ENCODE measurements at places on chromosomes 7 and 10. TPM values are rescaled to one million over a fixed set of nuclear protein-coding genes. Genes with fewer than 3 reads are reported as not detected.

Gene CACNB2
- 0.32 TPM for total RNA-seq

DNA sequence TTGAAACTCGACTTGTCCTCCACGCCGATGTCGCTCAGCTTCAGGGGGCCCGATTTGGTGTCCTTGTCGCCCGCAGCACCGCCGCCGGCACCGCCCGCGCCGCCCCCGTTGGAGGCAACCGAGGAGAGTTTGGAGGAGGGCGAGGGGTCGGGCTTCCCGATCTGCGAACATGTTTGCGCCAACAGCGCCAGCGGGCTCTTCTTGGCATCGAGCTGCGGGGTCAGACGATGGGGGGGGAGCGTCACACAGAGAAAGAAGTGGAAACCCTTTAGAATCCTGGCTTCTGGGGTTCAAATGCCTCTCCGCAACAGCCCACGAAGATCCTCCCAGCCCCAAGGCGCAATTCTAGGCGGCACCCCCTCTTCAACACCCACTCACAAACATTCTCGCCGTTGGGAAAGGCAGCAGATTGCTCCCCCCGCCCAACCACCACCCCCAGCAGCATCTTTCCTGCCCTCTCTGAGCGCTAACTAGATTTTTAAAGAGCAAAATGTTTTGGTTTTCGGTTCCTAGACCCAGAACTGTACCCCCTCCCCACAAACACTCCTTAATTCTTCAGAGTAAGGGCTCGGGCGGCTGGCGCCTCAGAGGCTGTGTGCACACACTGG lies 1.3 kb downstream of the ZNF503 start:
- peak; percentile 69 for DNase-seq
- H3K27ac ChIP-seq, result peak overlapping the region; percentile 92
- H3K4me3 ChIP-seq, result peak overlapping the region; percentile 93
- H3K36me3 ChIP-seq, result no peaks in the 10 kb centered on the region

- no peaks in the 10 kb centered on the region for H3K27me3 ChIP-seq
- no peak overlapping the region for H3K4me3 ChIP-seq
- peaks cover 35% of the 10 kb centered on the region for H3K4me1 ChIP-seq
- peak overlapping the region; percentile 52 for H3K27ac ChIP-seq
- H3K36me3 ChIP-seq, result no peaks in the 10 kb centered on the region
- peak; percentile 87 for DNase-seq
Observed at GRCh38 chr7:16416289-16417282, 4.8 kb downstream of the CRPPA start.

DNA sequence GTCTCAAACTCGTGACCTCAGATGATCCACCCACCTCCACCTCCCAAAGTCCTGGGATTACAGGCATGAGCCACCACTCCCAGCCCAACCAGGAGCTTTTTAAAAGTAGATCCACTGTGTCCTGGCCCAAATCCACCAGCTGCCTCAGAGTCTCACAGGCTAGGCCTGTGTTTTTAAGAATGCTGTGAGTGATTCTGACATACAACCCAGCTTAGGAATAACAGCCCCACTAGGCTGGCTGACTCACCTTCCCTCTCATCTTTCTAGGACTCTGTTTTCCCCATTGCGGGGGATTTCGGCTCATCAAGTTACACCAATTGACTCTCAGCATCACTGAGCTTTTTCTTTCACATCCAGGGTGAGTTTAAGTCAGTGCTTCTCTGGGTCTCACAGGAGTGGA lies 207.6 kb downstream of the SKIDA1 start:
- peaks cover 24% of the 10 kb centered on the region for H3K4me1 ChIP-seq
- H3K36me3 ChIP-seq, result no peaks in the 10 kb centered on the region
- H3K27me3 ChIP-seq, result no peaks in the 10 kb centered on the region
- DNase-seq, result peak; percentile 73

DNA sequence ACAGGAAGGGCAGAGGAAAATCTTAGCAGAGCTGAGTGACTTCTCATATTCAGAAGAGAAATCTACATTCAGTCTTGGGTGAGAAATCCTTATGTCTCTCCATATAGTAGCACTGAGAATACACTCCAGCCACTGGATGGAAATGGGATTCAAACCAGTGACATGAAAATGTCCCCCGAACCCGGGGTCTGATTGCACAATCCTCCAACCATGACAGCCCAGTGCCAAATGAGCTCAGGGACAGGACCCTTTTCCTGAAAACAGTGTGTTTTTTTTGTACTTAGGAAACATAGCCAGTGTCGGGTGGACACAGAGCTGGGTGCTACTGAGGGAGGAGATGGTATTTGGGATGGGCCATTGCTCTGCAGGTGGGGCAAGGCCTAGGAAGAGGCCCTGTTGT lies 185.6 kb downstream of the CXCL12 start:
- H3K27ac ChIP-seq, result no peak overlapping the region
- no peak for DNase-seq
- H3K36me3 ChIP-seq, result no peaks in the 10 kb centered on the region
- peaks cover 18% of the 10 kb centered on the region for H3K4me1 ChIP-seq
- no peak overlapping the region for H3K4me3 ChIP-seq
- no peaks in the 10 kb centered on the region for H3K27me3 ChIP-seq

DNA sequence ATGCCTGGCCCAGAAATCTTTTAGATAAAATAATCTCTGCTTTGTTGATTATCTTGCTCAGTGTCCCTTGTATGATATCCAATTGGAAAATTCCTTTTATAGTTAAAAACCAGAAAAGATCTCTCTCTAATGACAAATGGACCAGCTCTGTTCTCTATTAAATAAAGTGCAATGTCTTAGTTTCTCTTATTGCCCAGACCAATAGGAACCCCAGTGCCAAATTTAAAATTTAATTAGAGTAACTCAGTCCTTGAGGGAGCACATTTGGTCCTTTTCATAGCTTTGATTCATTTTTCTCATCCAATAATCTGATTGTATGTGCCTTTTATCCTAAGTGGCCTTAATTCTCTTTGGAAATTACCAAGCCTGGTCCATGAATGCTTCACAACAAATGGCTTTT lies 158.9 kb upstream of the FOXK1 start:
- H3K4me3 ChIP-seq, result no peak overlapping the region
- no peak for DNase-seq
- no peak overlapping the region for H3K27ac ChIP-seq
- H3K36me3 ChIP-seq, result no peaks in the 10 kb centered on the region
- H3K27me3 ChIP-seq, result no peaks in the 10 kb centered on the region

Gene GRM3
- total RNA-seq, result not detected

DNA sequence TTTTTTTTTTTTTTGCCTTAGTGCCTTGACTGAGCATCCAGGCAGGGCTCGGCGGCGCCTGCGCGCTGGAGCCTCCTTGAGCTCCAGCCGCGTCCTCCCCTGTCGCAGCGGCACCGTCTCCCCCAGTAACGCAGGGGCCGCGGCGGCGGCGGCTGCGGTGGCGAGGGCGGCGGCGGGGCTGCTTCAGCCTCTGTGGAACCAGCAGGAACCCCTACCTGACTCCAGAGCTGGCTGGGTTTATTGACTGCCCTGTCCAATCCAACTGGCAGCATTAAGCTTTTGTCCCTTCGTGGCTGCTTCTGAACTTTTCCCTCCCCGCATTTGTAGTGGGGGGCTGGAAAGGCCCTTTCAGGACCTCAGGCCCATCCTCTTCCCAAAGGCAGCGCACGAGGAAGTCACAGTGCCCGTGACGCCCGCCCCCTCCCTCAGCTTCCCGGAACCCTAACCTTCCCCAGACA lies at the start of gene GPR85:
TSS of gene GPR85 (minus strand) at position 397 of the 458 bp plus-strand sequence. CDS start 2,106 bp downstream, outside the sequence.
- peak within 1 kb of the TSS; percentile 87 for H3K4me3 ChIP-seq
- H3K36me3 ChIP-seq, result no peaks in the 10 kb centered on the region
- no peaks in the 10 kb centered on the region for H3K27me3 ChIP-seq
- DNase-seq, result peak; percentile 90
- peaks cover 14% of the 10 kb centered on the region for H3K4me1 ChIP-seq
- H3K27ac ChIP-seq, result peak within 1 kb of the TSS; percentile 96

DNA sequence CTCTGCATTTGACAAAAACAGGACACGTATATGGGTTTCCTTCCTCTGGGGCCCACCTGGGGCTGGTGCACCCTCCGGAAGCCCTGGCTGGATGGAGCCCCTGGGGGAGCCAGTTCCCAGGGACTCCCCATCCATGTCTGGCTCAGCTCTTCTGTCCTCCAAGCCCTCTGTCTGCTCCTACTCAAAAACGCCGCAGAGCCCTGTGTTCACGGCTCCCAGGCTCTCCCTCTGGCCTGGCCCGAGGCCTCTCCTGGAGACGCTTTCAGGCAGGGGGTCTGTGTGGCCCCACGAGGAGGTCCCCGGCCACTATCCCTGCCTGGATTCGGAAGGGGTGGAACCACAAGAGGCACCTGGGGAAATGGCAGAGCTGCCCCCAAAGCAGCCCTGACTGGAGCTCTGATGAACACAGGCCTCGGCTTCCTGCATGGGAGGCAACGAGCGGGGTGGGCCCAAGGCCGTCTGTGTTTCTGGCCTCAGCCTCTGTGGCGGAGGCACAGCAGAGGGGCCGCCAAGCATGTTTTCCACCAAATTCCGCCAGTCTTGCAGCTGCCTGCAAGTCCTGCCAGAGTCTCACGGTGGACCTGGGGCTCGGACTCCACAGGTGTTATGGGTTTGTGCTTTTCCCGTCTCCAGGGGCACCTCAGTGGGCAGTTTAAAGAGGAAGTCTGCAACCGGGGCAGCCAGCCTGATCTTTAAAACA lies 22.6 kb upstream of the INPP5A start:
- no peaks in the 10 kb centered on the region for H3K27me3 ChIP-seq
- no peak overlapping the region for H3K4me3 ChIP-seq
- no peaks in the 10 kb centered on the region for H3K36me3 ChIP-seq
- peaks cover 16% of the 10 kb centered on the region for H3K4me1 ChIP-seq
- no peak for DNase-seq
- no peak overlapping the region for H3K27ac ChIP-seq

Gene STOX1
- total RNA-seq, result 0.25 TPM

DNA sequence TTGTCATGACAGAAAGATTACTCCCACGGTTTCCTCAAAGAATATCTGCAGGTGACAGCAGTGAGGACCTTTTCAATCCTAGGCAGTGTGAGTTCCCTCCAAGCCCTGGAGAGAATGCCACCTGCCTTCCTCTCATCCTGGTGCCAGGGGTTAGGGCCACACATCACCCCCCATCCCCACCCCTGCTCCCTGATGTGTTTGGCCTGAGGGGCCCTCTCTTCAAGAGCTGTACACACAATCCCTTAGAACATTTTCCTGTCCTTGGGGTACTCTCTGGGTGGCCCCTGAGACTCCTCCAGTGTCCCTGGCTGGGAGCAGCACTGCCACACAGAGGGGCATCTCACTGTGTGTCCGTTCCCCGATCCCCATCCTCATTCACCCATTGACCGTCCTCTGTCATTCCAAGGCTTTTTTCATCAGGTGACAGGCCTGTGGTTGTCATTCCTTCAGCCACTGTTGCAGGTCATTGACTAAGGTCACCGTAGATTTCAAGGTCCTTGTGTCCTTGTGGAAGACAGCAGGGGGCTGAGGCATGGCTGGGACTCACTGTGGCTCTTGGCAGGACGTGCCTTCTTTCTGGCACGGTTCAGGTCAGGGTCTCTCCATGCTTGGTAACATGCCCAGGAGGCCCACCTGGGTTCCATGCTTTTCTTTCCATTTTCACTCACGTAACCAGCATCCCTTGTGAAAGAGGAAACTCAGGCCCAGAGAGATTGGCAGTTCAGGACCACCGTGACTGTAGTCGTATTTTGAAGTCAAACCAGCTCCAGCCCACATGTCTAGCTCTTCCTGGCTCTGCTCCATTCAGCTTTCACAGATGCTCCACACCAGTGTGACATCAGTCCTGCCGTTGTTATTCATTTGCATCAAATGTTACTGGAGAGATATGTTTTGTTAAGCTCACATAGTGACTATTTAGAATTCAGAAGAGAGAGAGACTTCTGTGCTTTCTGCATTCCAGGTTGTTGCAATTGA lies 26.8 kb upstream of the BTBD16 start:
- no peak for DNase-seq
- H3K36me3 ChIP-seq, result peaks cover 2% of the 10 kb centered on the region
- peaks cover 6% of the 10 kb centered on the region for H3K4me1 ChIP-seq
- no peaks in the 10 kb centered on the region for H3K27me3 ChIP-seq
- H3K4me3 ChIP-seq, result no peak overlapping the region

Gene CYP3A4
- total RNA-seq, result not detected

Gene OR2A7
- not detected for total RNA-seq

DNA sequence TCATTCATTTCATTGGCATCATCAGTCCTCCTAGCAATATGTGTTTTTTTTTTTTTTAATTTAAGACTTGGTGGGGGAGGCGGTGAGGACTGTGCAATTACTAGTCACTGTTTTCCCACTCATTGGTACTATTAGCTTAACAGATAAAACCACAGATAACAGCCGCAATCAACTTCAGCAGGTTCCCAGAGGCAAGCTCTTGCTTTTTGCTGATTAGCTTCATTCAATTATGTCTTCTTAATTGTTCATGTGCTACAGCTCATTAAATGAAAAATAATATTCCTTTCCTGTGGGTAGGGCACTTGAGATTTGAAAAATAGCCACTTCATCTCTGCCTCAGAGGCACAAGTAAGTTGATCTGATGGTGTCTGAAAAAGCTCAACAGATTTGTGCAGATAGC lies 215.5 kb downstream of the PCDH15 start:
- no peaks in the 10 kb centered on the region for H3K27me3 ChIP-seq
- DNase-seq, result no peak
- H3K4me3 ChIP-seq, result no peak overlapping the region
- H3K27ac ChIP-seq, result no peak overlapping the region
- no peaks in the 10 kb centered on the region for H3K36me3 ChIP-seq
- H3K4me1 ChIP-seq, result no peaks in the 10 kb centered on the region

- no peaks in the 10 kb centered on the region for H3K27me3 ChIP-seq
- no peak overlapping the region for H3K4me3 ChIP-seq
- peaks cover 33% of the 10 kb centered on the region for H3K36me3 ChIP-seq
- no peak overlapping the region for H3K27ac ChIP-seq
- no peaks in the 10 kb centered on the region for H3K4me1 ChIP-seq
Observed at GRCh38 chr7:5649641-5650040, 131.8 kb downstream of the RNF216 start.

- H3K4me3 ChIP-seq, result no peak overlapping the region
- H3K4me1 ChIP-seq, result no peaks in the 10 kb centered on the region
- H3K27ac ChIP-seq, result no peak overlapping the region
- no peak for DNase-seq
Observed at GRCh38 chr10:14412624-14413023, 81.9 kb upstream of the FRMD4A start.

- peaks cover 6% of the 10 kb centered on the region for H3K4me1 ChIP-seq
- no peak for DNase-seq
- H3K27ac ChIP-seq, result no peak overlapping the region
- no peaks in the 10 kb centered on the region for H3K36me3 ChIP-seq
- no peaks in the 10 kb centered on the region for H3K27me3 ChIP-seq
Observed at GRCh38 chr10:74677951-74678350, 148.4 kb upstream of the KAT6B start.

DNA sequence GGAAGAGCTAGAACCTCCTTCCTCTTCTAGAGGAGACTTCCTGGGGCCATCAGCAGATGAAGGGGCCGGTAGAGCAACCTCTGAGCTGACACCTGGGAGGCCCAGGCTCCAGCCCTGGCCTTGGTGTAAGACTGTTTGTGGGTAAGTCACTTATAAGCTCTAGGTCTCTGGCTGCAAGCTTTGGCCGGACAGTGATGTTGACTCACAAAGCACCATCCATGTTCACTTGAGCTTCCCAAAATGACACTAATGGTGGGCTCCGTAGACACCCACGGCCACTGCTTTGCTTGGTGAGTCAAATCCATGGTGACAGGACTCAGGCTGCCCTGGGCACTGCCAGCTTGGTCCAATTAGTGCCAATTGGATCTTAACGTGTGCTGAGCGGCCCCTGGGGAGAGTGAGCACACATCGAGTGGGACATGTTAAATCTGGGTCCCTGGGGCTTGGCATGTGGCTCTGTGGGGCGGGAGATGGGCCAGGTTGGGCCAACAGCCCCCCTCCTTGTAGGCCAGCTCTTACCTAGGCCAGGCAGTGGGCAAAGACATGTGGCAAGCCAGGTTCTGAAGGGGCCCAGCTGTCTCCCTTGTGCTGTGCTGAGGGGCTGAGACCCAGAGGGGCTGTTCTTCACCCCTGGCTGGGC lies 16.7 kb downstream of the NEURL1 start:
- H3K4me3 ChIP-seq, result no peak overlapping the region
- no peak overlapping the region for H3K27ac ChIP-seq
- H3K4me1 ChIP-seq, result no peaks in the 10 kb centered on the region
- H3K36me3 ChIP-seq, result no peaks in the 10 kb centered on the region
- no peak for DNase-seq
- peaks cover 31% of the 10 kb centered on the region for H3K27me3 ChIP-seq

Gene HOXA7
- total RNA-seq, result 3.4 TPM
